GM20000 (cell line): ENCODE measurements at places on chromosomes 16 and 17.
A peak's percentile ranks its signal among the peaks of the same experiment; 100 is the strongest.

GRCh38 chr17:72403713-72404209 lies 282.9 kb downstream of the SOX9 start:
- no peak for DNase-seq

DNA sequence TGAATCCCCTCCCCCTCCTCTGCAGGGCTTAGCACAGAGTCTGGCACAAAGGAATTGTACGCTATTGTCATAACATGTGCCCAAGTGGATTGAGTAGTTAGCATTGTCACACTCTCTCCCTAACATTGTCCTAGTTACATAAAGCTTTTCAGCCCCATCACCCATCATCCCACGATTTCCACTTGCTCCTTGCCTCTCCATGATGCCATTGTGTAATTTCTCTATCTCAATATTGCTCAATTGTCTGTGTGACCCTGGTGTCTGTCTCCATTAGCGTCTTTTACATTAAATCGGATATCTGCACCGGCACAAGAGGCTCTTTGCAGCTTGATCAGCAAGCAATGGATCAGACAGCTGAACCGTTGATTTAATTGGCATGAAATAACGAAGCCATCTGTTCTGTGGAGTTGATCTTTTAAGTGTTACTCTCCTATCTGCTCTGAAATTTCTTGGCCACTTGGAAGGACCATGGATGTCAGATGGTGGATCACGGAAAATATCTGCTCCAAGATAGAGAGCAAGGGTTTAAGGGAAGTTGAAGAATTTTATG lies 77.0 kb upstream of the HS3ST4 start:
- DNase-seq = no peak

- DNase-seq = peak; percentile 75
Observed at GRCh38 chr17:78706271-78706915, 75.7 kb downstream of the CYTH1 start.

DNA sequence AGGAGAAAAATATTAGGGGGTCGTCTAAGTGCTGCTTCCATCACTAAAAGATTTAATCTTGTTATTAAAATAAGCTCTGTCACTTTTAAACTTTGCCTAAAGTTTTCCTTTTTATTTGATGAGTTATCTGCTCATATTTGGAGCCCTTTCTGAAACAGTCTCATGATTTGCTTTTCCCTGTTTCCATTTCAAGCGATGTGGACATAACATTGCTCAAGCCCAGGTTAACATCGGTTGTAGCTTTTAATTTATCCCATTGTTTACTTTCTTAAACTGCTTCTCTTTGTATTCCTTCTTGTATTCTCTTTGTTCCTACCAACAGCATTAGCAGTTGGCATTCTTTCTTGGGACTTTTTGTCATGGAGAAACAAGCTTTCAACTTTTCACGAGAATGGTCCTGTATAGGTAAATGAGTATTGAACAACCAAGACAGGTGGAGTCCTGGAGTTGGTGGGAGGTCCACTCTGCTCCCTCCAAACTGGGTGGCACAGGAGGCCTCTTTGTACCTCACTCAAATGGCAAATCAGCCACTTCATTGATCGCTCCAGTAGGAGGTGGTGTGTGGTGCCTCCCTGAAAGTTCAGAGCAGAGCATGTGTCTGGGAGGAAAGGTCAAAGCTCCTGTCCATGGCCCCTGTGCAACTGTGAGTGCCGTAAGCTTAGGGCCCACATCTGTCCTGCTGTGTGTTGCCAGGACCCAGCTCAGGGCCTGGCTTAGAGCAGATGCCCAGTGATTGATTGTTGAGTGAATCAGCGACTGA lies 107.0 kb downstream of the CYLD start:
- DNase-seq = no peak

- DNase-seq = no peak
Observed at GRCh38 chr17:69949973-69950695, 124.9 kb upstream of the KCNJ16 start.

GRCh38 chr16:58492066-58492465 lies 7.9 kb upstream of the NDRG4 start:
- no peak for DNase-seq

- DNase-seq = no peak
Observed at GRCh38 chr16:1150511-1150982, 2.4 kb upstream of the CACNA1H start.

DNA sequence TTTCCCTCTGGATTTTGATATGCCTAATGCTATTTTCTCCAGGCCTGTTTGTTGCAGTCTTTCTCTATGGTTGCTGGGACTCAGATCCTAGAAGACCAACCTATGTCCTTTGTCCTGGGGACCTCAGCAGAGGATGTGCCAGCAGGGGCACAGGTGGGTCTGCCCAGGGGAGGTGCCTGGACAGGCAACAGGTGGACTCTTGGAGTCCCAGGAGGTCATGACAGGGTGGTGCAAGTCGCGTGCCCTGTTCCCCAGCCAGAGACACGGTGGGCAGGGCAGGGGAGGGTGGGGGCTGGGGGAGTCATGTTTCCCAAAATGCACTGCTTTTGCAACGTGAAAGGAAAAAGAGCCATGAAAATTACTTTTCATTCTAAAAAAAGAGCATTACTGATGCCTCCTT lies 26.3 kb upstream of the PLLP start:
- no peak for DNase-seq

GRCh38 chr16:84503751-84504395 lies 586 bp downstream of the MEAK7 start:
- DNase-seq = no peak

- DNase-seq = no peak
Observed at GRCh38 chr16:83116274-83116892, 489.6 kb downstream of the CDH13 start.

DNA sequence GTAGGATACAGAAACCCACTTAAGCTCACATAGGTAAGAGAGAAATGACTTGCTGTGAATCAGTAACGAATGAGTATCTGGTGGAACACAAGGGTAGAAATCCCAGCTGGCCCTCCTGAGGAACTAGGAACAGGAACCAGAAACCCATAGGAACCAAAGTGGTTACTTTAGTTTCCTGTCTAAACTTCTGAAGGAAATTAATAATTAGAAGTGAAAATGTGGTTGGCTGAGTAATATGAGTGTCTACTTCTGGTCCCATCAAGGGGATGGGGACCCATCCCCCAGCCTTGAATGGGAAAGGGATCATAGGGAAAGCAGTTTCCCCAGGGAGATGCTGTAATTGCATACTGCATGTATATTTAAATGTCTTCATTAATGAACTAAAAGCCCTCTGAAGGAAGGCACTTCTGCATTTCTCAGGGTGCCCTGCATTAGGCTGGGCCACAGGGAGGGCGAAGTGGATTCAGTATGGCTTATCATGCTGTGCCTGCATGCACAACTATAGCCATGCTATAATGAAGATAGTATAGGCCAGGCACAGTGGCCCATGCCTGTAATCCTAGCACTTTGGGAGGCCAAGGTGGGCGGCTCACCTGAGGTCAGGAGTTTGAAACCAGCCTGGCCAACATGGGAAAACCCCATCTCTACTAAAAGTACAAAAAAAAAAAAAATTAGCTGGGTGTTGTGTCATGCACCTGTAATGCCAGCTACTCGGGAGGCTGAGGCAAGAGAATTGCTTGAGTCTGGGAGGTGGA lies 45.6 kb downstream of the CYB5B start:
- peak; percentile 56 for DNase-seq

- no peak for DNase-seq
Observed at GRCh38 chr17:67160791-67161190, 84.2 kb downstream of the HELZ start.

DNA sequence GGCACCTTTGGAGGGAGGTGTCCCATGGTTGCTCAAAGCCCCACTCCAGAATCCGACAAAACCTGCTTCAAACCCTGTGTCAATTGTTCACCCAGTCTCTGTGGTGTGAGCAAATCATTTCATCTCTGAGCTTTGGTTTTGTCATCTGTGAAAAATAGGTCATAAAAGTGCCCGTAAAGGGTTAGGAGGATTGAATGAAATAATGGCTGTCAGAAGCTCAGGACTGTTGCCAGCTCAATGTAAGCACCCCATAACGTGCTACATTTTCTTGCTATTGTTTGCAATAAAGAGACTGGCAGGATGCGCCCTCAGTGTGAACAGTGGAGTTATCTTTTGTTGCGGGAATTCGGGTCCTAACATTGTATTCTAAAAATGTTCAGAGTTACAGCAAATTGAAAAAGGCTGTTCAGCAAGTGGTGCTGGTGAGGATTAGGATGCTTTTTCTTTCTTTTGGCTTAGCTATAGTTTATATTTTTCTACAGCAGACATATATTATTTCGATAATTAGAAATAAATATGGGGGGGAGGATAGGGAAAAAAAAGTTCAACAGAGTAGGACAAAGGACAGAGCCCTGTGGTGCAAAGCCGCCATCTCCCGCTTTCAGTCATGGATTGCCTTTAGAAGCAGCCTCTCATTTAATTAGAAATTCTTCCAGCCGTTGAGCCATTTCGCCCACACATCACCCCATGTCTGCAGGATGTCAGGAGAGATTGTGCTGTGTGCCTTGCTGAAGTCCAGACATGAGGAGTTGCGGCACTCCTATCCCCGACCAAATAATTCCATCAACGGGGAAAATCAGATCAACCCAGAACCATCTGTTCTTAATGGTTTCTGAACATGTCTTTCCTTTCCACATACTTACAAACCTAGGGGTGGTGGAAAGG lies 20.9 kb upstream of the PYY start:
- no peak for DNase-seq

- no peak for DNase-seq
Observed at GRCh38 chr17:29827179-29827578, 102.8 kb downstream of the SSH2 start.

GRCh38 chr17:49061524-49061943 lies 64.3 kb downstream of the IGF2BP1 start:
- no peak for DNase-seq

GRCh38 chr16:19822533-19822932 lies 62.1 kb downstream of the GPRC5B start:
- DNase-seq = no peak

- DNase-seq = no peak
Observed at GRCh38 chr16:2035431-2036199, 8.9 kb downstream of the NHERF2 start.

- DNase-seq = peak; percentile 72
Observed at GRCh38 chr17:65154770-65155589, 17.8 kb downstream of the RGS9 start.

DNA sequence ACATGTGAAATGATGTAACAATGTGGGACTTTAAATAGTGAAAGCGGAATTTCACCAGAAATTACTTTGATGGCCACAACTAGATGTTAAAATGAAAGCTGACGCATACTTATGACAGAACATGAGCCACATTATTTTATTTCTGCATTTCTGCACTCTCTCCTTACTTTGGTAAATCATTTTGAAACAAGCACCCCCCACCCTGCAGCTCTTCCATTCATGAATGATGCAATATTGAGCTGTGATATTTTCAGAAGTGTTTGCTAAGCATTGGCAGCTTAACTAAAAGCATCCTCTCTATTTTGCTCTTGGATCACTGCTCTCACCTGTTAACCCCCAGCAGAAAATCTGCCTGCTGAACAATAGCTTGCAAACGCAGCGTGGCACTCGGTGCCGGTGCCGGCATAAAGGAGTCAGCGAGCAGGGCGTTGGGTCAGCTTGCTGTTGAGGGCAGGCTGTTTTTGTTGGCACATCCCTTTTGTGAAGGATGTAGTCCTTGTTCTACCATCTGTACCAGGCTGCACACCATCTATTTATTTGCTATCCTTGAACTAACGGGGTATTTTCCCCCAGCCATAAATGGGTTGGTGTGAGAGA lies 30.8 kb upstream of the CBLN1 start:
- no peak for DNase-seq

GRCh38 chr17:28950752-28951427 lies 428 bp downstream of the PHF12 start:
- DNase-seq = no peak

GRCh38 chr17:76191896-76192295 lies 48.4 kb downstream of the RNF157 start:
- DNase-seq = peak; percentile 57

DNA sequence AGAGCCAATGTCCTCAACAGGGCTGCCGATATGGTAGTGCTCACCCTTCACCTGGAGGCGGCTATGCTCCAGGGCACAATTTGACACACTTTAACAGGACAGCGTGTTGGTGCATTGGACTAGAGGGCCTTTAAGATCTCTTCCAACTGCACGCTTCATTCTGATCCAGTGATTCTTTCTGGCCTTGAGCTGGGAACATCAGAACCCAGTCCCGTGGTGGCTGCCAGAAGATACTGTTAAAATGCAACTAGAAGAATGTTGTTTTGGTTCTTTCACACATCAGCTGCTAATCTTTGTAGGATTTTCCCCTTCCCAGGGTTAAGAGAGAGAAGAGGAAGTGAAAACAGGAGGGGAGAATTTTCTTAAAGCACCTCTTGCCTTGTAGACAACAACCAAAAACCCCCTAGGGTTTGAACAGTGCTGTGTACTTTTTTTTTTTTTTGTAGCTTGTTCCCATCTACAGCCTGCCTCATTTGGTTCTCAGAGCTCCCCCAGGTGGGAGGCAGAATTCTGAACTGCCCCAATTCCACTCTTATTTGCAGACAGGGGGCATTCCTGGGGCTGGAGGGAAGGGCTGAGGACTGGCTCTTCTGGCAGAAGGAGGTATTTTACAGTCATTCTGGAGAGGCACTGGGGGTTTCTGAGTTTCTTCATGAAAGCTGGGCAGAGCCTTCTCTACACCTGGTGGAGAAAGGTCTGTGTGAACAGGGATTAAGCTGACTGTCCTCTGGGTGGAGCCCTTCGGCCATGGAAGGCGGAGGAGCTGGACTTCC lies 32.4 kb downstream of the SMARCE1 start:
- DNase-seq = peak; percentile 75

GRCh38 chr17:10103712-10104111 lies 94.7 kb downstream of the GAS7 start:
- DNase-seq = no peak

DNA sequence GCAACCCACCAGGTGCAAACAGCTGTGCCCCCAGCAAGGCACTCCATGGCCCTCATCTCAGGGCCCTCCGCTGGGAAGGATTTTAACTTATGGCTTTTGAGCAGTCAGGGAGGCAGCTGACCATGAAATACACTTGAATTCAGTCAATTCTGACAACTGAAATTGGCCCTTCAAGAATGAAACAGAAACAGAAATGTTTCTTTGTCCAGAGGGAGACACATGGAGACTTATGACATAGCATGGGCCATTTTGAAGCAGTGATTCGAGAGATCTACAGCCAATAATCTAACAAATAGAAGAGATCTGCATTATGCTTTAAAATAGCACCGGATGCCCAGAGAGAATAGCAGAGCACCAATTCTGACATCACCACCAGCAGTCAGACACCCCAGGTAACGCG lies 7.5 kb downstream of the CACNG1 start:
- DNase-seq = peak; percentile 44

DNA sequence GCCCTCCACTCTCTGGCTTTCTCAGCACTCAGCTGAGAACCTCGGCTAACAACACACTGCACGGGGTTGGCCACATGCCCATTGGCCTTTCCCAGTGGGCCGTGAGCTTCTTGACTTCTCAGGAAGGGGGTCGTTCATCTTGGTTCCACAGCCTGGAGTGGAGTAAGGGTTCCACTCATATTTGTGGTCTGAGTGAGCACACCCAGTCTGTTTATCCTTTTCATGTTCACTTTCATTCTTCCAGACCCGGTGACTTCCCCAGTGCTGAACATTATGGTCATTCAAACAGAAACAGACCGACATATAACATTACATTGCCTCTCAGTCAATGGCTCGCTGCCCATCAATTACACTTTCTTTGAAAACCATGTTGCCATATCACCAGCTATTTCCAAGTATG lies 8.2 kb downstream of the MILR1 start:
- no peak for DNase-seq
